ENCODE measurements at places on chromosomes 4 and X.
A peak's percentile ranks its signal among the peaks of the same experiment; 100 is the strongest.

DNA sequence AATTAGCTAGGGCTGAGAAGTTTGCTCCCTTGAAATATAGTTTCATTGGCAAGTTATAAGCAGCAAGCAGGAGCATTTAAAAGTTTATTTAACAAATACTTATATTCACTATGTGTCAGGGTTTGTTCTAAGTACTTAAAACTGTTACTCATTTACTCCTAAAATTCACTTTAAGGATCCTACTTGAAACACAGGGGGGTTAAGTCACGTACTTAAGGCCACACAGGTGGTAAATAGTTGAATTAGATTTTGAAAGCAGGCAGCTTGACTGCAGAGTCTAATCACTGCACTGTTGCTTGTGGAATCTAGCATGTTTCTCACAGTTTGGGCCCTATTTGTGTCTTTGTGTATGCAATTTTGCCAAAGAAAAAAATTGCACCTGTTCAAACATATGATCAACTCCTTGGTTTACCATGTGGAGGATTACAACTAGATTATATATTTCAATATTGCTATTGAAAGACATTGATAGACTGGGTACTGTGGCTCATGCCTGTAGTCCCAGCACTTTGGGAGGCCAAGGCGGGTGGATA lies 7.6 kb downstream of the SGMS2 start:
- DNase-seq: no peak

DNA sequence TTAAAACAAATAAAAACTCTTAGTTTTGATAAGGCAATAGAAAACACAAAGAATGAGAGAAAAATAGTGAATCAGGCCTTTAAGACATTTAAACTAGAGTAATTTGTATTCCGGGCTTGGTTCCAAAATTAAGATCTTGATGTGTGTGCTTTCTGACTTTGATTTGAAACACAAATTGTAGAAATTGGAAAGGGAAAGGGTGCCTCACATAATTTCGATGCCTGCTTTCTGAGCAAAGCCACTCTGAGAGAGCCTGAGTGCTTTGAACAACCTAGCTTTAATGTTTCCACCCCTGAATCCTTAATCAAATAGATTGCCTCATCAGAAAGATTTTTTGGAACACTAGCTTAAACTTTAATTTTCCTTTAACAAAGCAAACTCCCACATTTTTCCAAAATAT lies 666.8 kb downstream of the PCDH18 start:
- no peak for DNase-seq

DNA sequence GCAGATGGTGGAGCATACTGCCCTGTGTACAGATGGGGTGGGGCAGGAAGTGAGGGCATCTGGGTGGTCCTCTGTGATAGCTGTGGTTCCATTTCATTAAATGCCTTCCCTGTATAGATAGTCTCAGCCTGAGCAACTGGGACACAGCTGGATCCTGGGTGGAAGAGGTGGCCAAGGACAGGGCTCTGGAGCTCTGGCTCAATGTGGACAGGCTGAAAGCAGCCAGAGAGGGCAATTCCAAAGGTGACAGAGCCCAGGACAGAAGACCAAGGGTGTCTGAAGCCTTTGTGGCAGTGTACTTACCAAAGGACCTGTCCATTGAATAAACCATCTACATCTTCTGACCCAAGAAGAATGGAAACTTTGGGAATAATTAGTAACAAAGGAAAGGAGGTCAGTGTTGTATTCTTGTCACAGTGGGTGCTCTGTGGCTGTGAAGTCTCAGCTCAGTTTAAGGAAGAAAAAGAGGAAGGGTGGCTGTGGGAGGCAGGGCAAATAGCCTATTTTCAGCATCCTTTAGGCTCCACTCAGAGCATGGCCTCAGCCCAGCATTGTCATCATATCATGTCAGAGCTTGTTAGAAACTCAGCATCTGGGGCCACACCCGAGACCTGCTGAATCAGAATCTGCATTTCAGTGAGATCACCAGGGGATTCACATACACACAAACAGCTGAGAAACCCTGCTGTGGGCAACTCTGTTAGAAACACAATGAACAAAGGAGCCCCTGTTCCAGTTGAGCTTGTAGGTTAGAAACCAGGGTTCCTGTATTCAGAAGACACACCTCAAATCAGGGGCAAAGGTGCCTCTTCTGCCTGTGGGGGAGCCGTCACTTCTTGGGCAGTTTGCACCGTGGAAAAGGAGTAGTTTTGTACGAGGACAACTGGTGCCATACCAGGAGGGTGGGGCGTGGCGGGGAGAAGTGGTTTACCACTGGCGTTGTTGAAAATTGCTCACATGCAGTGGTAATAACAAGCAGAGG lies 168.6 kb downstream of the PTTG2 start:
- peak; percentile 69 for DNase-seq

- no peak for DNase-seq
Observed at GRCh38 chr4:111722213-111722720, 423.0 kb upstream of the FAM241A start.

- no peak for DNase-seq
Observed at GRCh38 chr4:186904101-186904500, 180.4 kb upstream of the FAT1 start.

GRCh38 chrX:44071070-44071645 lies 98.0 kb upstream of the NDP start:
- DNase-seq: no peak

GRCh38 chr4:7761720-7762119 lies 177.9 kb downstream of the AFAP1 start:
- peak; percentile 41 for DNase-seq

- no peak for DNase-seq
Observed at GRCh38 chrX:46070421-46070820, 474.8 kb downstream of the ZNF674 start.

DNA sequence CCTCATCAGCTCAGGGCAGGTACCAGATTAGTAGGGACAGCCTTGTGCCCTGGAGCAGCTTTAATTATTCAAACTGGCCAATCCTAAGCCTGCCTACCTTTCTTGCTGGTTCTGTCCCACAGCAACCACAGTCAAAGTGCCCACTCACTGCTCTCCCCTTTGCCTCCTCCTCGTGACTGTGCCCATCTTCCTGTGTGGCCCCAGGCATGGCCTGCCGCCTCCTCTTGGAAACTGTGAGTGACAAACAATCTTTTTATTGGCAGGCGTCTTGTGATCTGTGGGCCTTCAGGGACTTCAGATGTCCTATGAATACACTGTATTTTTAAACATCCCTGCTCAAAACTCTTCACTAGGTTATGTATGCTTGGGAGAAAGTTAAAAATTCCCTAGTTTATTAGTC lies 22.8 kb upstream of the NSG1 start:
- DNase-seq: no peak

- no peak for DNase-seq
Observed at GRCh38 chrX:70279081-70279480, 2.9 kb upstream of the RAB41 start.

DNA sequence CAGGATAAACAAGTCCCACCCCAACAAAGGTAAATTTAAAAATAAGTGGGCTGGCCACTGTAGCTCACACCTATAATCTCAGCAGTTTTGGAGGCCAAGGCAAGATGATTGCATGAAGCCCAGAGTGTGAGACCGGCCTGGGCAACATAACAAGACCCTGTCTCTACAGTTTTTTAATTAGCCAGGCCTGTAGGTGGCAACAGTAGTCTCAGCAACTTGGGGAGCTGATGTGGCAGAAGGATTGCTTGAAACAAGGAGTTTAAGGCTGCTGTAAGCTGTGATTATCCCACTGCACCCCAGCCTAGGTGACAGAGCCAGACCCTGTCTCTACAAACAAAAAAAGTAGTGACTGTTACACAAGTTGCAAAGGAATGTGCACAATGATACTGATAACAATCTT lies 74.6 kb upstream of the FAAH2 start:
- no peak for DNase-seq

DNA sequence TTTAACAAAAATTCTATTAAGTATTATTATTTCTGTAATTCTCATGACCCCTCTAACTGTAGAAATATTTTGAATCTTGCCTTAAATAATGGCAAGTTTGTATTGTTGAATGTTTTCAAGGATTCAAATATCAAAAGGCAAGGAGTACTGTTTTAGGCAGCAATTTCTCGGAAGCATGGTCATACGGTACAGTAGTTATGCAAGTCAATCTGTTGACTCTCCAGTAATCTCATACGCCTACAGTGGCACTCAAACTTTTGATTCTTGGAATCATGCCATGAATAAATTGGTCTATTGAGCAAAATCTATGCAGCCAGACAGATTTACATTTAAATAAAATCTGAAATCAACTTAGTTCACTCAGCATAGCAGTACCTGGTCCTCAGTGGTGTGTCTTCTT lies 139.6 kb upstream of the FAM47C start:
- DNase-seq: no peak

- no peak for DNase-seq
Observed at GRCh38 chr4:120132935-120133334, 66.3 kb upstream of the MAD2L1 start.

DNA sequence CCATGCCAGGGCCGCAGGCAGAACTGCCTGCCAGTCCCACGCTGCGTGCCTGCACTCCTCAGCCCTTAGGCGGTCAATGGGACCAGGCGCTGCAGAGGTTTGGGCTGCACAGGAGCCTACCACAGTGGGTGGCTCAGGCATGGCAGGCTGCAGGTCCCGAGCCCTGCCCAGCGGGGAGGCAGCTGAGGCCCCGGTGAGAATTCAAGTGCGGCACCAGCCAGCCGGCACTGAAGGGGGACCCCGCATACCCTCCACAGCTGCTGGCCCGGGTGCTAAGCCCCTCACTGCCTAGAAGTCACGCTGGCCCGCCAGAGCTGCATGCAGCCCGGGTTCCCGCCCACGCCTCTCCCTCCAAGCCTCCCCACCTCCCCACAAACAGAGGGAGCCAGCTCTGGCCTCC lies 302.5 kb upstream of the UGT8 start:
- no peak for DNase-seq

GRCh38 chr4:159481936-159482335 lies 379.1 kb downstream of the RAPGEF2 start:
- no peak for DNase-seq

- no peak for DNase-seq
Observed at GRCh38 chr4:177293208-177294033, 16.3 kb upstream of the NEIL3 start.

DNA sequence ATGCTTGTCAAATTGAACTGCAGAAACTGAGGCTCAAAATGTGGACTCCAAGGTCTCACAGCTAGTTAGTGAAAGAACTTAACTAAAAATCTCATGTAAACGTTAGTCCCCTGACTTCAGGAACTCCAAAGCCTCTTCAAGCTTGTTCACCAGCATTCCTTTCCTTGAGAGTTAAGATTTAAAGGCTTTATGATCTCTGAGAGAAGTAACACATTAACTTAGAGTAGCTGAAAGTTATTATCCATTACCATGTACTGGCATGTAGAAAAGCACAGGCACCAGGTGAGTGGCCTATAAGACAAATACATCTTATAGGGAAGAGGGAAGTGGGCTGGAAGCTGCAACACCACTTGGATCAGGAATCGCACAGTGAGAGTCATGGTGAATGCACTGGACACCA lies 15.3 kb downstream of the PARM1 start:
- DNase-seq: no peak

- no peak for DNase-seq
Observed at GRCh38 chr4:168787801-168788595, 222.1 kb downstream of the CBR4 start.

- no peak for DNase-seq
Observed at GRCh38 chr4:54986095-54986846, 139.1 kb downstream of the KDR start.

- DNase-seq: no peak
Observed at GRCh38 chr4:156889616-156890594, 81.7 kb downstream of the PDGFC start.

DNA sequence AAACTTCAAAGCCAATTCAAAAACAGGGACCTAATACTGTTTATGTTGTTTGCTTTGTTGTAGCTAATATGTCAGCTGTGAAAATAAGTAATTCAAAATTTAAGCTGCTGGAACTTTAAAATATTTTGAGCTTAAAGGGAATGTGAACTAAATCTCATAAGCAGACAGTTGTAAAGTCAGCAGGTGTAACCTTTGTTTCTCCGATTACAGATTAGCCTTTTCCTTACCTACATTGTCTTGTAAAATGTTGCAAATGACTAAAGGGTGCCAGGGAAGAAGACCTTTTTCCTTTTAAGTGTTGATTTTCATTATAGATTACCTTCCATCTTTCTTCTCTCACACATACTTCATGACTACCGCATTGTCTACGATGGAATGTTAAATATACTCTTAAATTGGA lies 405.1 kb downstream of the KCNIP4 start:
- DNase-seq: no peak

GRCh38 chrX:152600853-152601633 lies 36.7 kb upstream of the GABRQ start:
- no peak for DNase-seq

DNA sequence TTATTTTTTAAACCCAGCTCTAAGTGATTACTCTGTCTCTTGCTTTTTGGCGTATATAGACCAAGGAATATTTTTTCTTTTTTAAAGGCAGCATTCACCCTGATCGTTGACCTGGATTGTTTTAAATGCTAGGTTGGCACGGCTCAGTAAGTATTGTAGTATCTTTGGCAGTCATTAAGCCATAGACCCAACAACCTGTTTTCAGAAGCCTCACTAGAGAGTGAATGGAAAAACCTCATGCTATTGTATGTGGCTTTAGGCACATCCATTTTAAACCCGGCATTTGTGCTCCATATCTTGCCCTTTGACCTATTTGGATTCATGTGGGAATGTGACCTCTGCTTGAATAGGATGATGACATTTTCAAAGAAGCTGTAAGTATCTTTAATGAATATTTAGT lies 183.9 kb downstream of the SNCA start:
- DNase-seq: no peak

DNA sequence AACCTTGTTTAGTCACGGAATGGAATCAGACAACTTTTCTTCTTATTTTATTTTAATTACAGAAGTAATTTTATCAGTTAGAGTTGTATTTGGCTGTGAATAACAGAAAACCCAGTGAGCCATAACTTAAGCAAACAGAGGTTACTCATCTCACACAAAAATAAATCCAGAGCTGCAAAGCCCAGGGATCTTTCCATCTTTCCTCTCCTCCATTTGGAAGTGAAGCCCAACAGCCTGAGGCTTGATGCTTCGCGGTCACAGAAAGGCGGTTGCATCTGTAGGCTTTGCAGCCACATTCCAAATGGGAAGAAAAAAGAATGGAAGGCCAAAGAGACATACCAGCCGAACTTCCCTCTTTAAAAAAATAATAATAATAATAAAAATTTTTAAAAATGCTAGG lies 22.6 kb downstream of the CHRNA9 start:
- DNase-seq: no peak

DNA sequence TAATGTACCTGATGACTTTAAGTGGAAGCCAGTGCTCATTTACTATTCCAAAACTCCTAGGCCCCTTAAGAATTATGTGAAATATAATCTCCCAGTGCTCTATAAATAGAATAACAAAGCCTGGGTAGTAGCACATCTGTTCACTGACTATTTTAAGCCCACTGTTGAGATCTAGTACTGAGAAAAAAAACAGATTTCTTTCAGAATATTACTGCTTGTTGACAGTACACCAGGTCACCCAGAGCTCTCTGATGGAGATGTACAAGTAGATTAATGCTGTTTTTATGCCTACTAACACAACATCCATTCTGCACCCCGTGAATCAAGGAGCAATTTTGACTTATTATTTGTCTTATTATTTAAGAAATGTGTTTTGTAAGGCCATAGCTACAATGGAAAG lies 75.7 kb downstream of the FAM47C start:
- DNase-seq: no peak

- no peak for DNase-seq
Observed at GRCh38 chr4:125368671-125369081, 53.9 kb downstream of the FAT4 start.

Data from activated CD4-positive, alpha-beta T cell treated with anti-CD3 and anti-CD28 coated beads, Interleukin-2, amount 10 ng/mL, durations not matched to agents 7 days and 5 days (primary cell).